ENCODE measurements at places on chromosomes 12 and 14. TPM values are rescaled to one million over a fixed set of nuclear protein-coding genes. Genes with fewer than 3 reads are reported as not detected.

Gene KIF26A
- 6.8 TPM for total RNA-seq

GRCh38 chr12:127830065-127830460 is 436.9 kb upstream of the TMEM132C start:
- no peak for DNase-seq

DNA sequence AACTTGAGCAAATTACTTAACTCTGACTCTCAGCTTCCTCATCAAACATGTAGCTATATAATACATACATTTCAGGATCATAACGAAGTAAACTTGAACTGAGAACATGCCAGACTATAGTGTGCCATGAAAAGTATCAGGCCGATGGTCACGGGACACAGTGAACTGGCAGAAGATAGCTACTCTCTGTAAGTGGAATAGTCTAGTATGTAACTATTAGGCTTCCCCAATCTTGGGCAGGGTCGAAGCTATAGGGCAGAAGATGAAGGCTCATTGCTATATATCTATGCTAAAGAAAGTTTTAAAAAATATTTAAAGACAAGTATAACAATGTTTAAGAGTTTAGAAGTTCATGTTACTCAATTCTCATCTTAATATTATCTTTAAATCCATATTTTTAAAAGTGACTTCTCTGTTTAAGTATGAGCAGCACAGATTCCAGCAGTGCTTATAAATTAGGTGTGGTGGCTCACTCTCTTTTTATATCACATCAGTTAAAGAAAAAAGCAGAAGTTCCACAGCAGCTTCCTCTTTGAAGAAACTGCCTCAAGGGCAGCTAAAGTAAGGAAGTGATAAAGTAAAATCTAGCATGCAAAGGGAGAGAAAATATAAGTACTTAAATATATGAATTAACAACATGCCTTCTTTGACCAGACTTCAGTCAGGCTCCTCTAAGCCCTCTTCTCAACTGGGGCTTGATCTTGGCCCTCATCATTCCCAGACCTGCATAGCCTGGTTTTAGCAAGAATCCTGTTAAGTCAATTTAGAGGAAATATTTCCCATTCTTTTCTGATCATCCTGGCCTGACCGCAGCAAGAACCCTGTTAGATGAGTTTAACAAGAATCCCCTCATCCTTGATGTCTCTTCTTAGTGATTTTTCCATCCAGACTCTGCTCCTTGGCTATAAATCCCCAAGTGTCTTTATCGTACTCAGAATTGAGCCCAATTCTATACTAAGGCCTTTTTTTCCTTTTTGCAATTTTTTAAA is 8.4 kb upstream of the GLIPR1 start:
- DNase-seq = no peak

- no peak for DNase-seq
Measured at GRCh38 chr14:60163693-60164092, 1.5 kb downstream of the DHRS7 start.

Gene HOXC9
- total RNA-seq = not detected

GRCh38 chr14:75234173-75235115 is 44.2 kb upstream of the FOS start:
- DNase-seq = no peak

- DNase-seq = no peak
Measured at GRCh38 chr14:98035396-98035795, 1236.6 kb downstream of the BCL11B start.

Gene KRT74
- not detected for total RNA-seq

Gene KRT2
- total RNA-seq = not detected

Gene SLC35F4
- total RNA-seq = not detected

Gene COX6A1
- 232 TPM for total RNA-seq

GRCh38 chr14:95273001-95273978 is 46.4 kb downstream of the CLMN start:
- DNase-seq = peak; percentile 77
